ENCODE measurements at places on chromosomes 4 and X.

DNA sequence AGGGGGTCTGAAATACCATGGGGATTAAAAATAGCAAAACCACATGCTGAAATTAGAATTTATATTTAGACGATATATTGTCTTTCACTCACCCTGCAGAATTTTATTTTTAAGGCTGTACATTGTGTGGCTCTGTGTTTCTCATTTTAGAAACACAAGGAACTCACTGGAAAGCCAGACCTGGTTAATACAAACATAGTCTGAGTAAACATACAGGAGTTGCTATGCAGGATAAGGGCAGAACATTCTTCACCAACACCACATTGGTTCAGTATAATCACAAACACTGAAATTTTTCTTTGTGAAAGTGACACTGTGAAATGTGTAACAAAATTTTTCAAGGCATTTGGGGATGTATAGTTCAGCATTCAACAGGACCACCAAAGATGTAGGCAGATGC, 115.5 kb downstream of the ARX start:
- no peak for DNase-seq

DNA sequence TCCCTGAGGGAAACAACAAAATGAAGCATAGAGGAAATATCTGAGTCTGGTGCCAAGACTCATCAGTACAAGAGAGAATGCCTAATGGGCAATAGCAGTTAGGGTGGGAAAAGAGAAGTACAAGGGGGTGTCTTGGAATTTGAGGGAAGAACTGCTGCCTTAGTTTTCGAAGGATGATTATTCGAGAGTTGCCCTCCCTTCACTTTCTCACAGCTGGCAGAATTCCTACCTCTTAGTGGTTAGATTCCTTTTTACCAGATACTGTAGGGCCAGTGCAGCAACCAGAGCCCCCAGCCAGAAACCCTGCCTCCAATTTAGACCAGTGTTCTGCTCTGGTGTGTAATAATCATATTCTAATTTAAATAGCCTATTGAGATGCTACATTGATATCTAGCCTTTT, 56.5 kb downstream of the NFKB1 start:
- DNase-seq, result no peak

DNA sequence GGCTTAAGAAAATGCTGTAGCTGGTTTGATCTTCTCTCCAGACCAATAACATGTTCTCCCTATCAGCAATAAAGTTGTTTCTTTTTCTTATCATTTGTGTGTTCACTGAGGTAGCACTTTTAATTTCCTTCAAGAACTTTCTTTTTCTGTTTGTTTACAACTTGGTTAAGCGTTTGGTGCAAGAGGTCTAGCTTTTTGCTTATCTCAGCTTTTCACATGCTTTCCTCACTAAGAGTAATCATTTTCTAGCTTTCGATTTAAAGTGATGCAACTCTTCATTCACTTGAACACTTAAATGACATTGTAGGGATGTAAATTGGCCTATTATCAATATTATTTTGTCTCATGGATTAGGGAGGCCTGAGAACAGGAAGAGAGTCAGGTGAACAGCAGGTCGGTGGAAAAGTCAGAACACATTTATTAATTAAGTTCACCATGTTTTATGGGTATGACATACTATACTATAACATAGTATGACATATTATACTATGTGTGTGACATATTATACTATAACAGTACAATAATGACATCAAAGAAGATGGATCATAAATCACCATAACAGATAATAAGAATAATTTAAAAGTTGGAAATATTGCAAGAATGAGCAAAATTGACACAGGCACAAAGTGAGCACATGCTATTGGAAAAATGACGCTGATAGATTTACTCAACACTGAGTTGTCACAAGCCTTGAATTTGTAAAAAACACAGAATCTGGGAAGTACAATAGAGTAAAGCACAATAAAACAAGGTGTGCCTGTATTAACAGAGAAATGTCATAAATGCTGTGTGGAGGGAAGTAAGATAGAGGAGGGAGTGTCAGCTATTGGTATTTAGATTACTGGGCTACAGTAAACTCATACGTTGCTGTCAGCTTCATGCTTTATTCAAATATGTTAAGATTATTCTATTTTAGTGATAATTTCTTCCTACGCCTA, 218.6 kb upstream of the SLC7A11 start:
- DNase-seq, result no peak

GRCh38 chr4:89572224-89572858, 264.6 kb downstream of the SNCA start:
- DNase-seq, result peak; percentile 33

- no peak for DNase-seq
Observed at GRCh38 chrX:68983004-68983857, 154.4 kb downstream of the EFNB1 start.

GRCh38 chr4:79330720-79331119, 4.9 kb upstream of the NAA11 start:
- DNase-seq, result no peak

DNA sequence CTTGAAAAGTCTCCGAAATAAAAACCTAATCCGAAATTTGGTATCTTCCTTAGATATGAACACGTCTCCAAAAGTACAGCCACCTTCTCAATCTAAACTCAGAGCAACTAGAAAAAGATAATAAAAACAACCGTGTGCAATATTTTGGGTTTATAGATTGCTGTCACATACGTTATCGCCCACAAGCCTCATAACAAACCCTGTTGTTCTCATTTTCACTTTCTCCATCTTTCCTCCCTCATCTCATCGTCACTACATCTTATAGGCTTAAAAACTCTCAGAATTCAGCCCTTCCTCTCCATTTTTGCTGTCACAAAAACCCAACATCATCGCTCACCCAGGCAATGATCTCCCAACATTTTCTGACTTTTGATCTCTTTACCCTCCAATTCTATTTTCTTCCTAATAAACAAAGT, 448 bp upstream of the SCFD2 start:
- no peak for DNase-seq

GRCh38 chr4:79338148-79338547, 12.3 kb upstream of the NAA11 start:
- no peak for DNase-seq

DNA sequence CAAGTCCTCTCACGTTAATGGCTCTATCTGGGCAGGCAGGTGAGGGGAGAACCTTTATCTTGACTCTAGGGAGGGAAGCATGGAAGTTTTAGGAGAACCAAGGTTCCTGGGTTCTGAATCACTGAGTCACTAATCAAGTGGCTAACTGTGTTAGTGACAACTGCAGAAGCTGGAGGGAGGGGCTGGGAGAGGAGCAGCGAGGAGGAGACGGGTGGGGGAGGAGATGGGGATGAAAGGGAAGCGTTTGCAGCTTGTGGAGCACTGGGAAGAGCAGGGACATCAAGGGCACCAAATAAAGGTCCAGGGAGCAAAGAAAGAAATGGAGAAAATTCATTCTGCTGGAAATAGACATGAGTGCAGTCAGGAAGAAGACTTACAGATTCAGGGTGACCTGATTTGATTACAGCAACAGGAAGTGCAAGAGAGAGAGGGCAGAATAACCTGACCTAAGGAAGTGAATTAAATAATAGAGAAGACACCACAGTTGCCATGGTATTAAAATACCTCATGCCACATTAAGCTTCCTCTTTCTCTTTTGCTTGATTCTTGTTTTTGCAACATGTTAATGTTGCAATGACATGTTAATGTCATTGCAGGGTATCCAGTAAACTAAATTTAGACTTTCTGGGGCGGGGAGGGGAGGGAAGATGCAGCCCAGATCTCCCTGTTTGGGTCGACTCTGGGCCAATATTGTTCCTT, 4.5 kb upstream of the SETD7 start:
- DNase-seq, result no peak
